Mucosa of descending colon (tissue), 3 donors: ENCODE measurements at places on chromosomes 2 and 18. TPM values are rescaled to one million over a fixed set of nuclear protein-coding genes. Genes with fewer than 3 reads are reported as not detected.

GRCh38 chr2:83368916-83369315 lies 1090.2 kb downstream of the SUCLG1 start:
- no peak for DNase-seq

GRCh38 chr18:9764011-9764481 lies 55.9 kb downstream of the RAB31 start:
- no peak for DNase-seq

DNA sequence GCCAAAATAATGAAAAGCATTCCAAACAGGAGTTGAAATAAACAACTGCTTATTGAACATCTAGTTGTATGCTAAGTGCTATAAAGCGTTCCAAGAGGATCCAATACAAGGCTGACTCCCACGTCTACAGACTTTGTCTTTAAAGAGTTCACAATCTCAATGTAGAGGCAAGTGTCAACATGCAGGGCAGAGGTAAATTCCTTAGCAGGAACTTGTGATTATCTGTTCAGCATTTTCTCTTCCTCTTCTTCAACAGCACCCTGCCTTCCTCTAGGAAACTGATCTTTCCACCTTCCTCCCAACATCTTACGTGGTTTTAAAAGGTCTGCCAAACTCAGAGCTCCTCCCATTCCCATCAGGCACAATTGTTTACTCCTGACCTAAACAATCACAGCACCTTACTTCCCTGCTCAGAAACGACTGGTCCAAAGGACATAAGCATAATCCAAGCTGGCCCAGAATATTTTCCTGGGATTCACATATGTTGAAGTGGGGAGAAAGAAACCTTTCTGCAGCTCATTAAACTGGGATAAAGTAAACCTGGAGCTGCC lies 83.9 kb downstream of the ITSN2 start:
- DNase-seq, result no peak

DNA sequence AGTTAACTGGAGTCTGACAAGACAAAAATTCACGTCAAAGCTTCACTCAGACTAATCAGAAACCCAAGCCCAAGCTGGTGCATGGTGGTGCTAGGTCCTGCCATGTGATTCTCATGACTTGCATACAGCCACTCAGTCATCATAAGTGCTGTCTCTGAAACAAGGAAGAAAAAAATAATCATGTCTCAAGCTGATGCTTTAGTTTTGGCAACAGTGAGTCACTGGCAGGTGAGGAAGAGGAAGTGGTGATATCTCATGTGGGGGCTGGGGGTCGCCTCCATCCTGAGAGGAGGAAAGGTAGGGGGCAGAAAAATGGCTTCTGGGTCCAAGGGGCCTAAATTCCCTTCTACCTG lies 136.3 kb downstream of the TMEM163 start:
- DNase-seq, result peak; percentile 5

- no peak for DNase-seq
Measured at GRCh38 chr2:101116841-101117552, 34.2 kb downstream of the TBC1D8 start.

DNA sequence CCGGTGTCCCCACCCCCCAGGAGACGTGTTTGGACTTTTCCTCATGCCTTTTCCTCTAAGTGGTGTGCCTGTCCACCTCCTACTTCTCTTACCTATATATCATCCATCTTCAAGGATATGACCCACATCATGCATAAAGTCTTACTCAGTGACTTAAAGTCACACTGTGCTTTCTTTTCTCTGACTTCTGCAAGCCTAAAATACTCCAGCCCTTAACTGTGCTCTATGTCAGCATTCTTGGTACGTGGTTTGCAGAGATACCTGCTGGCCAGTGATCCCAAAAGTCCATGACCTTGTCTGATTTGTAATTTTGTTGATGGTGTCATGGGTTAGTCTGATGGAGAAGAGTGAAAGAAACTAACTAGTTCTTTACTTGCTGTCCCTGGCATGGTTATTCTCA lies 393.6 kb upstream of the NRP2 start:
- DNase-seq, result no peak

DNA sequence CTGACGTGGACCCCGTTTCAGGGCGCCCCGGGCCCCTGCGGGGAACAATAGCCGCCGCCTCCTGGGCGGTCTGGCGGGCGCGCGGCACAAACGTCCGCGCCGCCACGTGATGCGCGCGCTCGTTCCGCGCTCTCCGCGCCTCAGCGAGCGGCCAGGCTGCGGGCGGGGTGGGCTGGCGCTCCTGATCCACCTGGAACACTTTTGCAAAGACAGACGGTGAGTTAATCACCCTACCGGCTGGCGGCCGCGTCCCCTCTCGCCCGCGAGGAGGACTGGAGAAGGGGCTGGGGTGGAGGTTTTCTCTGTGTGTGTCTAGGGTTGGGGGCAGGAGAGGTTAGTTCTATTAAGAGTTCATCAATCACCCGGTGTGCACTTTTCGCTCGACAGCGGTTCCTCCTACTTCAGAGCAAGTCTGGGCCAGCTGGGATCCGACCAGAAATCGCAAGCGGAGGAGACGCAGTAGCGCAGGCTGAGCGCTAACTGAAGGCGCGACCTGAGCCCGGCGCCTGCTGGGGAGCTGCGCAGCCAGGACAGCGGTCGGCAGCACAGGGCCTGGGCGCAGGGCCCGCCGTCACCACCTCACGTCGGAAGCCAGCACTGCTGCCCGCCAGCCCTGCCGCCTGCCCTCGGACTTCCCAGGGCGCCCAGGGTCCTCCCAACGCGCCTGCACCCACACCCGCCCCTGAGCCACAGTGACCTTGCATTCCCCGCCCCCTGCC lies 10.3 kb upstream of the HOXD1 start:
- DNase-seq, result peak; percentile 83

DNA sequence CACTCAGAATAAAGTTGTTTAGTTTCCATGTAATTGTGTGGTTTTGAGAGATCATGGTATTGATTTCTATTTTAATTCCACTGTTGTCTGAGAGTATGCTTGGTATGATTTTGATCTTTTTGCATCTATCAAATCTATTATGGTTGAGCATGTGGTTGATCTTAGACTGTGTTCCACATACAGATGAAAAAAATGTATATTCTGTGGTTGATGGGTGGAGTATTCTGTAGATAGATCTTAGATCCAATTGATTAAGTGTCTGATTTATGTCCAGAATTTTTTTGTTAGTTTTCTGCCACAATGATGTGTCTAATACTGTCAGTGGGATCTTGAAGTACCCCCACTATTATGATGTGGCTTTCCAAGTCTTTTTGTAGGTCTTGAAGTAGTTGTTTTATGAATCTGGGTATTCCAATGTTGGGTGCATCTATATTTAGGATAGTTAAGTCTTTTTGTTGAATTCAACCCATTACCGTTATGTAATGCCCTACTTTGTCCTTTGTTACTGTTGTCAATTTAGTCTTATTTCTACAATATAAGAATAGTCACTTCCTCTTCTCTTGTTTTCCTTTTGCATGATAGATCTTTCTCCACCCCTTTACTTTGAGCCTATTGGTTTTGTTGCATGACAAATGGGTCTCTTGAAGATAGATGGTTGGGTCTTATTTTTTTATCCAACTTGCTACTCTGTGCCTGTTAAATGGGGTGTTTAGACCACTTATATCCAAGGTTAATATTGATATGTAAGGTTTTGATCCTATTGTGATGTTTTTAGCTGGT lies 101.8 kb downstream of the TRABD2A start:
- DNase-seq, result no peak

GRCh38 chr2:27093430-27094352 lies 7.1 kb downstream of the KHK start:
- DNase-seq, result no peak

DNA sequence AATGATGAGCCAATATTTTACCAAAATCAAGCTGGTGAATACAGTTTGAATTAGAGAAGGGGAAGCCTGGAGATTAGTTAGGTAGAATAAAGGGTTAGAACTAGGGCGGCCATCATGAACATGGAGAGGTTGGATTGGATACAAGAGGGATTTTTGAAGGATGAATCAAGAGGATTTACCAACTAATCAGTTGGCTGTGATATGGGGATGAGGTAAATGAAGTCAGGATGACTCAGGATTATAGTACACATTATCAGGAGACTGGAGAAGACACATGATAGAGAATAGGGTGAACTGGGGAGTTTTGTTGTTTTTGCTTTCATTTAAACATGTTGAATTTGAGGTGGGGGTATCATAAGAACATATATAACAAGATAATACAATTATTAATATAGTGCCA lies 73.8 kb upstream of the PROKR1 start:
- DNase-seq, result no peak

GRCh38 chr18:42114310-42114943 lies 159.4 kb downstream of the PIK3C3 start:
- no peak for DNase-seq

Gene IL36RN
- not detected for total RNA-seq

Gene SKOR2
- total RNA-seq, result not detected

Gene RGPD3
- total RNA-seq, result 0.07 TPM

Gene CD207
- total RNA-seq, result not detected

Gene NT5DC4
- not detected for total RNA-seq

Gene RIT2
- 0.44 TPM for total RNA-seq
